ENCODE measurements at places on chromosomes 13 and 19. TPM values are rescaled to one million over a fixed set of nuclear protein-coding genes. Genes with fewer than 3 reads are reported as not detected.

The DACT3 gene
- 3.5 TPM for total RNA-seq

- H3K4me3 ChIP-seq: no peak overlapping the region
- no peak overlapping the region for H3K27ac ChIP-seq
- H3K36me3 ChIP-seq: no peaks in the 10 kb centered on the region
Observed at GRCh38 chr13:47036294-47037008, 139.6 kb upstream of the HTR2A start.

The OLFM4 gene
- 0.06 TPM for total RNA-seq

The SKA3 gene
- total RNA-seq: 4.7 TPM

The TUBB4A gene
- total RNA-seq: 166 TPM

GRCh38 chr13:28324181-28324789 is 170.6 kb downstream of the FLT1 start:
- H3K27me3 ChIP-seq: no peaks in the 10 kb centered on the region
- H3K27ac ChIP-seq: no peak overlapping the region
- peak; percentile 53 for DNase-seq
- H3K4me3 ChIP-seq: no peak overlapping the region

DNA sequence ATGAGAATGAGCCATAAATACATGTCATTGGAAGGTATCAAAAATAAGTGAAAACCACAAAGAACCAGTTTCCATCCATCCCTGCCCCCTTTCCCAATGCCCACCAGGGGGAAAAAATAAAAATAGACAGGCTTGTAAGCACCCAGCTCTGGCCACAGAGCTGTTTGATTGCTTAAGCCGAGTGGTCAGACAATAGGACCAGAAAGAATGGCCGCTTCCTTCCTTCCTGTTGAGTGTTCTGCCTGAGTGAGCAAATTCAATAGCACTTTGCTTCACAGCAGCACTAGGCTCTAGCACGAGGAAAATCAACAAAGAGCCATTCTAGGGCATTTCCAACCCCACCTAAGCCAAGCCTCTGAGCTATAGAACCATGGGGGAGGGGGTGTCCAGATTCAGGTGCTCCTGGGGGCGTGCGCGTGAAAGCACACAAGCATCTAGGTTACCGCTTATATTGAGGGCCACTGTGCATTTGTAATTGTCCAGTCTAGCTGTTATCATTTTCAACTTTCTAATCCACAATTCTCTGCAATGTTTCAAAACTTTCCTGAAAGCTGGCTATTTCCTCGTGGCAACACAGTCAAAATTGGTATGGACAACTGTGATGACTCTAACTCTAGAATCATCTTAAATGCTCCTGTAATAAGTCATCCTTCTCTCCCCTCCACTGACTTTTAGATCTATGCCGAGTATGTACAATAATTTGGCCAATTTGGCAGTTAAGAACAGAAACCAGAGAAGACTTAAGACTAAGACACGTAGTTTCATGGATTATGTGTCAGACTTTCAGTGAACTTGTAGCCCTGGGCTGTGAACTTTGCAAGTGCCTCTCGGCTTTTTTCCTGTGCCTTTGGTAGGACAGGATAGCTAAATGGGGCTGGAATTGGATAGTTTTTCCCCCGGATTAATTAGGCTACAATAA is 64.3 kb downstream of the SPRY2 start:
- H3K4me1 ChIP-seq: peaks cover 4% of the 10 kb centered on the region
- DNase-seq: peak; percentile 20
- no peaks in the 10 kb centered on the region for H3K27me3 ChIP-seq
- H3K27ac ChIP-seq: no peak overlapping the region
- no peaks in the 10 kb centered on the region for H3K36me3 ChIP-seq

GRCh38 chr13:49424011-49424560 is 19.8 kb downstream of the CAB39L start:
- H3K4me3 ChIP-seq: no peak overlapping the region
- no peaks in the 10 kb centered on the region for H3K27me3 ChIP-seq
- DNase-seq: no peak
- H3K27ac ChIP-seq: no peak overlapping the region
- H3K4me1 ChIP-seq: no peaks in the 10 kb centered on the region

The DNAAF3 gene
- 5.8 TPM for total RNA-seq

- H3K4me3 ChIP-seq: no peak overlapping the region
- DNase-seq: no peak
- no peak overlapping the region for H3K27ac ChIP-seq
- no peaks in the 10 kb centered on the region for H3K36me3 ChIP-seq
- H3K27me3 ChIP-seq: no peaks in the 10 kb centered on the region
- no peaks in the 10 kb centered on the region for H3K4me1 ChIP-seq
Observed at GRCh38 chr19:52451241-52451640, 2.1 kb upstream of the ZNF578 start.

GRCh38 chr13:36258831-36259230 is 38.8 kb downstream of the CCDC169 start:
- no peaks in the 10 kb centered on the region for H3K36me3 ChIP-seq
- DNase-seq: no peak
- H3K27me3 ChIP-seq: no peaks in the 10 kb centered on the region
- H3K4me3 ChIP-seq: no peak overlapping the region
- no peak overlapping the region for H3K27ac ChIP-seq

DNA sequence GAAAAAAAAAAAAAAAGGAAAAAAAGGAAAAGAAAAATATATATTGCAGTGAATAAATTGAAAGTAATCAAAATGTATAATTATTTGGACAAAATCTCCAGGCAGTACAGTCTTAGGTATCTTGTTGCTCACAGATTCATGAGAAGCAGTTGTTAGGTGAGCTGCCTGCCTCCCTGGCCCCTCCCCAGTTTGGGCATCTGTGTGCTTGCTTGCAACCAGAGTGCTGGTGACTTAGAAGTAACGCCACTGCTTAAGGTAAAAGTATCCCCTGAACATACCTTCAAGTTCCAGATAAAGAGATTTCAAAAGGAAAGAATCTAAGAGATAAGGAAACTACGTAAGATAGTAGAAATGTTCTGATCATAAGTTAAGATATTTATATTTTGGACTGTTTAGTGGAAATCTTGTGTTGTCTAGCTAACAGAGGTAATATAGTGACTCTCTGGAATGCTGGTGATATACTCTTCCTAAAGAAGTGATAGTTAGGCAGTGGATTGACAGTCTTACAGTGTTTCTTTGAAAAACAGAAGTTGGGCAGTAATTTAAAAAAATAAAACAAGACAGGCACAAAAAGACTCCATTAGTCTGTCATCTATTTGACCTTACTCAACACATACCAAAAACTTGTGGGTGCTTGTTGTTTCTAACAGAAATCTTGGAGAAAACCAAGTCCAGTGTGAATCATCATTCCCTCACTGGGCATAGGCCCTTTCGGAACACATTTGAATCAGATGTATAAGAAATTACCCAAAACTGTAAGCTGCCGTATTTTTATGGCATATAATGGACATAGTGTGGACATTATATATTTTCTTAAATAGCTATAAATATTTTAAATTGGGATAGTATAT is 38.3 kb upstream of the KCTD4 start:
- DNase-seq: no peak
- H3K27me3 ChIP-seq: no peaks in the 10 kb centered on the region
- H3K36me3 ChIP-seq: no peaks in the 10 kb centered on the region
- no peak overlapping the region for H3K4me3 ChIP-seq
- peaks cover 16% of the 10 kb centered on the region for H3K4me1 ChIP-seq
- H3K27ac ChIP-seq: no peak overlapping the region

GRCh38 chr13:49429121-49429520 is 14.7 kb downstream of the CAB39L start:
- no peaks in the 10 kb centered on the region for H3K27me3 ChIP-seq
- H3K27ac ChIP-seq: no peak overlapping the region
- H3K4me3 ChIP-seq: no peak overlapping the region
- H3K36me3 ChIP-seq: no peaks in the 10 kb centered on the region
- no peaks in the 10 kb centered on the region for H3K4me1 ChIP-seq

DNA sequence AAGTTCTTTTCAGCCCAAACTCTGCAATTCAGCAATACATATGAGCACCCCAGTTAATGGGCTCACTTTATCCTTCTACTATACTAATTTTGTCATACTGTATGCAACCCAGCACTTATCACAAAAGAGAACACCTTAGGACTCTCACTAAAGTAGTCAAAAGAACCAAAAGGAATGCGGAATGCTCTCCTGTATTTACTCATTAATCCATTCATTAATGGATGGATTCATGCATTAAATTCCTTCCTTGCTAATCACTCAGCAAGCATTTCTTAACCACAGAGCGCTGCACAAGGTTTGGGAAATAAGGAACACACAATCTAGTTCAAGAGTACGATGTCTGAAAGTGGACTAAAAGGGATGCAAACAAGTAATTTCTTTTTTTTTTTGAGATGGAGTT is 12.8 kb upstream of the DOCK9 start:
- H3K36me3 ChIP-seq: no peaks in the 10 kb centered on the region
- DNase-seq: no peak
- no peak overlapping the region for H3K4me3 ChIP-seq
- no peaks in the 10 kb centered on the region for H3K27me3 ChIP-seq

- no peaks in the 10 kb centered on the region for H3K36me3 ChIP-seq
- H3K27me3 ChIP-seq: no peaks in the 10 kb centered on the region
- no peak overlapping the region for H3K4me3 ChIP-seq
- H3K27ac ChIP-seq: no peak overlapping the region
- no peaks in the 10 kb centered on the region for H3K4me1 ChIP-seq
- no peak for DNase-seq
Observed at GRCh38 chr19:307111-307531, 15.9 kb upstream of the PLPP2 start.

DNA sequence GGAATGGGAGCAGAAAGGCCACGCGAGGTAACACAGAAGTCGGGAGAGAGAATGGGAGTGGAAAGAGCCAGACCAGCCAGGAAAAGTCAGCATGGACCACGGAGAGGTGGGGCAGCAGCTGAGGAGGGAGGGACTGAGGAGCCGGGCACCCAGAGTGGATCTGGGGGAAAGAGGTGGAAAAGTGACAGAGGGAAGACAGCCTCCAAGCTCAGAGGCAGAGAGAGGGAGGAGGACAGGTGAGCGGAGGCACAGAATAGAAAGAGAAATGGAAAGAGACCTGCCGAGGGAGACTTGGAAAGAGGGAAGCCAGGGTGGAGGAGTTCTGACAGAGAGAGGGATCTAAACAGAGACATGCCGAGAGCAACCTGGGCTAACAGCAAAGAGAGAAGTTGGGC is 1.6 kb downstream of the GRIK5 start:
- H3K36me3 ChIP-seq: no peaks in the 10 kb centered on the region
- H3K4me1 ChIP-seq: no peaks in the 10 kb centered on the region
- no peak overlapping the region for H3K27ac ChIP-seq
- no peak for DNase-seq
- no peak overlapping the region for H3K4me3 ChIP-seq

- no peaks in the 10 kb centered on the region for H3K27me3 ChIP-seq
- peak; percentile 41 for DNase-seq
- H3K27ac ChIP-seq: no peak overlapping the region
- no peaks in the 10 kb centered on the region for H3K4me1 ChIP-seq
Observed at GRCh38 chr13:113231306-113232207, 22.1 kb downstream of the CUL4A start.

DNA sequence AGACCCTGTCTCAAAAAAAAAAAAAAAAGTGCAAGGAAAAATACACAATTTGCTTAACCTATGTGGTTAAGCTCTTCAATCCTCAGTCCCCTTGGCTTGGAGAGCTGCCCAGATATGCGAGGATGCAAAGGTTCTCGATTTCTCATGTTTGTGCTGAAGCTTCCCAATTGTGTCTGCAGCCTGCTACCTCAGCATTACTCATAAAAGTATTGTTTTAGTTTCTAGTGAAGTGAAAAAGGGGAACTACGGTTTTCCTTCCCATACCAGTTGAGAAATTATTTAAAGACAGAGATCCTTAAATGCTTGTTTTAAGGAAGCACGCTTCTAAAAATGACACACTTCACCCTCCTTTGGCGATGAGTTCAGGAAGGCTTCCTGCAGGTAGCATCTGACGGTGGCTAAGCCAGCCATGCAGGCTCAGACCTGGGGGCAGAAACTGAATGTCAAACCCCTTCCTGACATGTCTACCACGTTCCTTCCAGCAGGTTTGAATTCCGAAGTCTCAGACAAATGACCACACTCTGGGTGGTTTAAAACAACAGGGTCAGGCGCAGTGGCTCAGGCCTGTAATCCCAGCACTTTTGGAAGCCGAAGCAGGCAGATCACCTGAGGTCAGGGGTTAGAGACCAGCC is 47.9 kb downstream of the RUBCNL start:
- no peak overlapping the region for H3K27ac ChIP-seq
- H3K4me3 ChIP-seq: no peak overlapping the region
- no peaks in the 10 kb centered on the region for H3K4me1 ChIP-seq

The ZNF610 gene
- 7.3 TPM for total RNA-seq

The ZNF845 gene
- total RNA-seq: 3.1 TPM

The ZNF134 gene
- 17.5 TPM for total RNA-seq

GRCh38 chr13:90800082-90800746 is 547.3 kb upstream of the MIR17HG start:
- peak; percentile 83 for DNase-seq
- no peak overlapping the region for H3K4me3 ChIP-seq
- no peak overlapping the region for H3K27ac ChIP-seq

GRCh38 chr13:58119804-58120203 is 488.3 kb downstream of the PCDH17 start:
- H3K27me3 ChIP-seq: no peaks in the 10 kb centered on the region
- H3K4me1 ChIP-seq: no peaks in the 10 kb centered on the region
- no peak overlapping the region for H3K4me3 ChIP-seq
- no peaks in the 10 kb centered on the region for H3K36me3 ChIP-seq
- no peak for DNase-seq
- H3K27ac ChIP-seq: no peak overlapping the region

DNA sequence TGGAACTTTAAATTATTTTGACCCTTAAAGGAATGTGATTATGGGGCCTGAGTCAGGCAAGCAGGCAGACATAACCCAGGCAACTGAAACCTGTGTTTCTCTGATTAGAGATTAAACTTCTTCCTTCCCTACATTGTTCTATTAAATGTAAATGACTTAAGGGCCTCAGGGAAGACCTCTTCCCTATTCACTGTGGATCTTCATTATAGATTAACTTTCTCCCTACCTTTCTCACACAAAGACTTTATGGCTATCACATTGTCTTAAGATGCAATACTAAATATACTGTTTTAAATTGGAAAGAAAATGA is 8.8 kb upstream of the METTL21C start:
- no peak overlapping the region for H3K4me3 ChIP-seq
- H3K36me3 ChIP-seq: no peaks in the 10 kb centered on the region
- peaks cover 6% of the 10 kb centered on the region for H3K4me1 ChIP-seq
- H3K27ac ChIP-seq: no peak overlapping the region

GRCh38 chr19:48636859-48637448 is at the start of gene DBP:
Gene DBP, minus strand, starts transcription at chr19:48637379. Its CDS starts 385 bp downstream, at chr19:48636994.
- DNase-seq: no peak
- H3K27me3 ChIP-seq: no peaks in the 10 kb centered on the region
- H3K27ac ChIP-seq: peak within 1 kb of the TSS; percentile 96
- H3K4me1 ChIP-seq: peaks cover 49% of the 10 kb centered on the region
- peak within 1 kb of the TSS; percentile 31 for H3K4me3 ChIP-seq
